ENCODE measurements at places on chromosomes 7 and 10.

GRCh38 chr7:147646568-147646967 lies 944.0 kb upstream of the C7orf33 start:
- no peak for DNase-seq

DNA sequence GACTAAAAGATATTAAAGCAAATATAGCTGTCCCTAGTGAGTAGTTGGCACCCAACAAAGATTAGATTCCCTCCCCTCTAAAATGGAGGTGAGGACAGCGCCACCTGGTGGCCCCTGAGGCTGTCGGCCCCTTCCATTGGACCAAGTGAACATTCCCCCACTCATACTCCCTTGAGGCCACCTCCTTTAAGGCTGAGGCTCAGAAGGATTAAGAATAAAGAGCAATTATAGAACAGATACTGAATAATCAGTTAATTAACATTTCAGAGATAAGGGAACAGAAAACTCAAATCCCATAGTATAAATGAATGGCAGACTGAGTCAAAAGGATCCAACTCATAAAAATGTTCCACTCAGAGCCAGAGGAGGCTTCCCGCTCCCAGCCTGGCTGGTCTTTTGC lies 130.4 kb upstream of the GHITM start:
- no peak for DNase-seq

DNA sequence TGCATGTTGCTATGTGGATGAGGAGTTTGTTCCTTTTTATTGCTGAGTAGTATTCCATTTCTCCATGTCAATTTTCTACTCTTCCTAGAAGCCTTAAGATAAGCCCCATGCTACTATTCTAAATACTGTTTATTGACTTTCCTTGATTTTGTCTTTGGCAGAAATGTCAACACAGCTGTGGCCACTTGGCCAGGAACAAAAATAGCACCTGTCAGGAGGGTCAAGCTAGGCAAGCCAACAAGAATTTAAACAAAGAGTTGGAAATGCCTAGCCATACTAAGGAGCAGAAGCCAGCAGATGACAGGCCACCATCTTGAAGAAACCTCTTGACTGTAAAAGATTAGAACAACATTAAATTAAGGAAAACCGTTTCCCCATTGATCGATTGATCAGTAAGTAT lies 34.7 kb downstream of the JAZF1 start:
- no peak for DNase-seq

- DNase-seq: peak; percentile 61
Observed at GRCh38 chr7:139855498-139856270, 26.6 kb downstream of the TBXAS1 start.
